Smooth muscle cell of bladder (primary cell): ENCODE measurements at places on chromosomes 5 and 9. TPM values are rescaled to one million over a fixed set of nuclear protein-coding genes. Genes with fewer than 3 reads are reported as not detected.

THBS4 gene
- total RNA-seq: 1.1 and 3.2 TPM in 2 replicates

GALNT12 gene
- 60.0 and 76.2 TPM in 2 replicates for total RNA-seq

LRRC19 gene
- not detected in 2 replicates for total RNA-seq

GRM6 gene
- total RNA-seq: not detected in 2 replicates

CCDC187 gene
- total RNA-seq: under 0.01 TPM in 2 replicates

ADAMTS13 gene
- 1.00 and 2.2 TPM in 2 replicates for total RNA-seq

GGTA1 gene
- not detected in 2 replicates for total RNA-seq

SH3TC2 gene
- 0.65 and 1.00 TPM in 2 replicates for total RNA-seq
